ENCODE measurements at places on chromosomes 16 and 17.

DNA sequence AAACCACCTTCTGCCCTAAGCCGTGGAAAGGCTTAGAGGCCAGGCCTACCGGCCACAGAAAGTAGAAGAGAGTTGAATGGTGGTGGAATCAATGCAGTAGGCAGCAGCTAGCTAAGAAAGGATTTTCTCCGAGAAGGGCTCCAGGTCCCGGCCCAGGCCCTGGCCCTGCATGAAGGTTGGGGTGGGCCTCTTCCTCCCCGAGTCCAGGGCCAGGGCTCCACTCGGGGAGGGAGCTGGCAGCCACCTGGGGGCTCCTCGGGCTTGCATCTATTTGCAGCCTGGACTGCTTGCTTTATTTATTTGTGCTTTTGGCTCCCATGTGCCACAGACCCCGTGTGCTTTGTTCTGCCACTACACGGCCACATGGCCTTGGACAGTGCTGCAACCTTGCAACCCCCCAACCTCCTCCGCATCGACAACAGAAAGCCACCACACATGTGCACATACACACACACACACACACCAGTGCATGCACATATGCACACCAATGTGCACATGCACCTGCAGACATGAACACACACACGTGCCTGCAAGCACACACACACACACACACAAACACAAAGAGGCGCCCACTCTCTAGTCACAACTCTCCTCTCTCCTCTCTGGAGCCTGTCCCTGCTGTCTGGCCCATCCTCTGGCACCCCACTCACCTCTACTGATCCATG, 96.4 kb upstream of the TNRC6C start:
- DNase-seq, result no peak

GRCh38 chr17:18033442-18034099, 5.4 kb downstream of the ATPAF2 start:
- DNase-seq, result no peak

GRCh38 chr16:59859676-59860402, 1125.7 kb upstream of the GOT2 start:
- DNase-seq, result no peak

DNA sequence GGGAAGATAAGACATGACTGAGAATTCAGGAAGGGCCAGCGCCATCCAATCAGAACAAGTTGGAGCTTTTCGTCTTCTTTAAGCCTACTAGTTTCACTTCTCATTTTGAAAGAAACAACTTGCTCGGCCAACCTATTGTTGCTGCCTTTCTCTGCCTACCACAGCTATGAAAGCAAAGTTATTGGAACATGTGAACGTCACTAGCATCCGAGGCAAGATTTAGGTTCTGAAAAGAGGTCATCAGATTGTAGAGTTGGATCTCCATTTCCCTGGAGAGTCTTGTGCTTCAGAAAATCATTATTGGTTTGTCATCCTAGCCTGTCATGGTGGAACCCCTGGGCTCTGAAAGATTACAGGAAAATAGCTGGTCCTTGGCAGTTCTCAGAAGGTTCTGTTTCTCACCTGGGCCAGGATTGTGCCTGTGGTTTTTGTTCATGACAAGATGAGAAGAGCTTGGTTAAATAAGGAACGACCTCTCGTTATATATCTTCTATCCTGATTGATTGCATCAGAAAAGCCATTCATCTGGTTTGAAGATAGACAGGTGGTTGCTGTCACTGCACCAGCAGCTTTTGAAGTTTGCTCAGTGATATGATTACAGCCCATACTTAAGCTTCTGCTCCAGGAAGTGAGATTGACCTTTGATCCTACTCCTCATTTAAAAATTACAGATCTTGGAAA, 25.3 kb downstream of the CDH13 start:
- DNase-seq, result no peak

GRCh38 chr16:5502467-5502869, 404.9 kb upstream of the EEF2KMT start:
- DNase-seq, result no peak

DNA sequence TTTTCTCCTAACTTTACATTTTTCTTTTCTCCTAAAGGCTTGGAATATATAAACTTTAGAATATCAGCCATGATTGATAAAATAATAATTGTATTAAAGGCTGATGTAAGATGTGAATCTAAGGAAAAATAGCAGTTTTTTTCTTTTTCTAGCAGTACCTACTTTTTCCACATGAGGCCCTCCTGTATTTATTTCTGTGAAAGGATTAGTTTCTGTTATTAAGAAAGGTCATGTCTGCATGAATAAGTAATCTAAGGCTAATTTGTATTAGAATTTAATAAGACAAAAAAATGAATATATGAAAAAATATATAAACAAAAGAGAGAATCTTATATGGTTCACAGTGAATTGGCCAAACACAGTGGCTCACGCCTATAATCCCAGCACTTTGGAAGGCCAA, 85.3 kb downstream of the STXBP4 start:
- no peak for DNase-seq

- DNase-seq, result no peak
These were observed 19.9 kb upstream of the WDR45B start for GRCh38 chr17:82668024-82668630.

- DNase-seq, result no peak
These were observed 300.6 kb upstream of the CDH5 start for GRCh38 chr16:66065925-66066324.

GRCh38 chr16:85288869-85289660, 176.8 kb upstream of the CIBAR2 start:
- no peak for DNase-seq

DNA sequence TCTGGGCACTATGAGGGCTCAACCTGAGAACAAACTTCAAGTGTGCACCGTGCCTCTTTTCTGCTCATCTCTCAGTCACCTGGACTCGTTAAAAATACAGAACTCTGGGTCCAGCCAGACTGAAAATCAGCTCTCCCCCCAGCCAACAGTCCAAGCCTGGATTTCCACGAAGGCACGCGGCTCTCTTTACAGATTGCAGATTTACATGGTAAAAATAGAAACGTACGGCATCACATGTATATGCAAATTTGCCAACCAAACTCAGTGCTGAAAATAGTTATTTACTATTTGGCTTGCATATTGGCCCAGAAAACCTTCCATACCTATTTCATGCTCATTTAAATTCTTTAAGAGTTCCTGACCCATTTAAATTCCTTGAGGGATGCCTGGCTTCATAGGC, 315.8 kb downstream of the MAF start:
- DNase-seq, result no peak

DNA sequence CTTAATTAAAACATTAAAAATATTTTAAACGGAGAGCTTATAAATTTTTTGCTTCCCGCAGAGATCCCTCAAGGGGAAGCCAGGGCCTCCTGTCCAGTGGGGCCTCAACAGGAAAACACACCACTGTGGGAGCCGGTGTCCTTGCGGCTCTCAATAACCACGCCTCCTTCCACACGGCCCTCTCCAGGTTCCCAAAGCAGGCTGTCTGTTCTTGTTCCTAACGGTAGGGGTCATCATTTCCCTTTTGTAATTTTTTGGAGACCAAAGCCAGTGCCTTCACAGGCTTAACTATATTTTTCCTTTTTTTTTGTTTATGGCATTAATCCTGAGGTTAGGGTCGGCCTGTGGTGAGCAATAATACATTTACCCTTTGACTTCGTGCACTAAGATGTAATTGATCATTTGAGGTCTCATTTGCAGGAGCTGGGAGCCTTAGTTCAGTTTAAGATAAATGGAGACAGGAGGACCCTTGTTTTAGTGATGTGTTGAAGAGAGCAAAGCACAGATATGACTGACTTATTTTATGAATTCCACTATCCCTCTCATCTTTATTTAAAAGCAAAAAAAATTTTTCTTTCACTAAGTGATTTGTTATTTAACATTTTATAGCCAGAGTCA, 77.5 kb upstream of the N4BP1 start:
- peak; percentile 7 for DNase-seq

DNA sequence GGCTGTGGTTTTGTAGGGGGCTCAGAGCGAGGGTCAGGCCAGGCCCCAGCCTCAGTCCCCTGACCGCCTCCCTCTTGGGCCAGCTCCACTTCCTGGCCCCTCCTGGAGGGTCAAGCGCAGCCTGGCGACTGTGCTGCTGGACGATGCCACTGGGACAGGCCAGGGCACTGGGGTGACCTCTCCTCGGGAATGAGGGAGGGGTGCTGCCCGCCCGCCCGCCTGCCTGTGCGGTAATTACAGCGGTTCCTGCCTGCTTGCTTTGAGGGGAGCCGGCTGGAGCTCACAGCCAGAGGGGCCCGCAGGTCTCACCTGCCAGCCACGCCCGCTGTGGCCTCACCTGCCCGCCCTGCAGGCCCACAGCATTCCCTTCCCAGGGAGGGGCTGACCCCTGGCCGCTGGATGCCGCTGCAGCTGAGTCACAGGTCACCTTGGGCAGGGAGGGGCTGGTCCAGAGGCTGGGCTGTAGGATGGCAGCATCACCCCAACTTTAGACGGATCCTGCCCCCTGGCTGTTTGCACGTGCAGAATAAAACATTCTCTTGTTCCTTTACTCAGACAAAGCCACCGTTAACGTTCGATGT, 76.7 kb upstream of the CBX4 start:
- DNase-seq, result no peak

DNA sequence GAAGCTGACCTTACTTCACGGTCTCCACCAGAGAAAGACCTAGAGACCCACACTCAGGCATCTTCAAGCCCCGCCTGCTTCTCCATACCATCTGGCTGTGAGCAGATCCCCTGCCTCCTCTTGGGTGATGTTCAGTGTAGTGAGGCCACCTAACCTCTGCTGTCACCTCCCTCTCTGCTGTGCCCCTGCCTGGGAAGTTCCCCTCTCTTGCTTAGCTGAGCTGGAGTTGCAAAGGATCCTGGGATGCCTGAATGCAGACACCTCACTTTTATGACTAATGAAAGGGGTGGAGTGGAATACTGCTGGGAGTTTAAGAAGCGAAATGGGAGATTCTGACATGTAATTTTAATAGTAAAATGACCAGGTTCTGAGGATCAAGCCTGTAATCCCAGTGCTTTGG, 5.8 kb downstream of the IRX3 start:
- DNase-seq, result no peak

DNA sequence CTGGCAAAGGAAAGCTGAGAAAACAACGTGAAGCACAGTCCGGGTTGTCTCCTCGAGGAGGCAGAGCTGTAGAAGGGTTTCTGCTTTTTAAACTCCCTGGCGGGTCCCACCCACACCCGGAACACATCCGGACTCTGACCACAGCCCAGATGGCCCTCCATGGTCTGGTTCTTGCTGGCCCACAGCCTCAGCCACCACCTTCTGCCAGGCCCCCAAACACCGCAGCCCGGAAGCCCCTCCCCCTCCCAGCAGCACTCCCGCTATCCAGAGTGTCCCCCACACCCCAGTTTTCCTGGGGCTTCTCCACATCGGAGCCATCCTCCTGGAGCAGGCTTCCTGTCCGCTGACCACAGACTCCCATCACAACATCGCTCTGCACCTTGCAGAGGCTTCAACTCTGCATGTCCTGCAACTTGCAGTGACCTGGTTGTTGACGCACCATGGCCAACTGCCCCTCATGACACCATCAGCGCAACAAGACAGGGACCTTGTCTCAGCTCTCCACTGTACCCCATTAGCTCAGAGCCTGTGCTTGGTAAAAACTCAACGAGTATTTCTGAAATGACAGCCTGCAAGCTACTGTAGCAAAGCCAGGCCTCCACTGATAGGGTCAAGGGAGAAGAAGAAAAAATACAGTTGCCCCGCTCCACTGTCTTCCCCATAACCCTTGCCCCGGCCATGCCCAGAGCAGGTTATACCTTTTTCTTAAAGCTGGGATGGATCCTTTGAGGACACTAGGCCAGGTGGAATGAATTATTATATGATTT, 129.8 kb downstream of the C16orf78 start:
- DNase-seq, result no peak

GRCh38 chr16:11955713-11956123, 9.3 kb upstream of the TNFRSF17 start:
- no peak for DNase-seq

- peak; percentile 54 for DNase-seq
These were observed 112.4 kb downstream of the SPECC1 start for GRCh38 chr17:20121359-20122253.

All from stimulated activated CD4-positive, alpha-beta T cell treated with anti-CD3 and anti-CD28 coated beads, Interleukin-15, amount 100 ng/mL, for 48 hours (primary cell).